ENCODE measurements at places on chromosomes 11 and 22.

- DNase-seq = no peak
Measured at GRCh38 chr22:19822301-19823117, 32.2 kb downstream of the GNB1L start.

DNA sequence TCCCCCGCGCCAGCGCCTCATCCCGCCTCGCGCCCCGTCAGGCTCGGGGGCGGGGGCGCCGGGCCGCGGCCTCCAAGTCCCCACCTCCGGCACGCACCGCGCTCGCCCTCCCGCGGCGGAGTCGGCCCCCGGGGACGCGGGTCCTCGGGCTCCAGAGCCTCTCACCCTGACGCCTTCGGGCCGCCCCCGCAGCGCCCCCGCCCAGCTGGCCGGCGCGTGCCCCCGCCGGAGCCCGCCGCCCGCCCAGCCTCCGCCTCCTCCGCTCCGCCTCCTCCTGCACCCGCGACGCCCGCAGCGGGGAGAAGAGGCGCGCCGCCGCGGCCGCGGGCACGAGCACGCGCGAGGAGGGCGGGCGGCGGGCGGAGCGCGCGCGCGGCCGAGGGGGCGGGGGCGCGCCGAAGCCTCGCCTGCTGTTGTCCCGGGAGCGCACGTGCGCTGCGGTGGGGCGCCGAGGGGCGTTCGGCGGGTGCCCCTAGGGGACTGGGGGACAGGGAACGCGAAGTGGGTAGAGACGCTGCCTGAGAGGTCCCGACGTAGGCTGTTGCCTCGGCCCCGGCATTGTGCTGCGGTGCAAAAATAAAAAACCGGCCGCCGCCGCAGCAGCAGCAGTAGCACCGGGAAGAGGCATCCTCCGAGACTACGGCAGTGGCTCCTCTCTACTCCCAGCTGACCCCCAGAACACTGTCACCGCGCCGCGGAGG lies 87.4 kb upstream of the ARHGAP32 start:
- DNase-seq = peak; percentile 71

GRCh38 chr11:93487032-93487483 lies 56.1 kb downstream of the SMCO4 start:
- DNase-seq = no peak

DNA sequence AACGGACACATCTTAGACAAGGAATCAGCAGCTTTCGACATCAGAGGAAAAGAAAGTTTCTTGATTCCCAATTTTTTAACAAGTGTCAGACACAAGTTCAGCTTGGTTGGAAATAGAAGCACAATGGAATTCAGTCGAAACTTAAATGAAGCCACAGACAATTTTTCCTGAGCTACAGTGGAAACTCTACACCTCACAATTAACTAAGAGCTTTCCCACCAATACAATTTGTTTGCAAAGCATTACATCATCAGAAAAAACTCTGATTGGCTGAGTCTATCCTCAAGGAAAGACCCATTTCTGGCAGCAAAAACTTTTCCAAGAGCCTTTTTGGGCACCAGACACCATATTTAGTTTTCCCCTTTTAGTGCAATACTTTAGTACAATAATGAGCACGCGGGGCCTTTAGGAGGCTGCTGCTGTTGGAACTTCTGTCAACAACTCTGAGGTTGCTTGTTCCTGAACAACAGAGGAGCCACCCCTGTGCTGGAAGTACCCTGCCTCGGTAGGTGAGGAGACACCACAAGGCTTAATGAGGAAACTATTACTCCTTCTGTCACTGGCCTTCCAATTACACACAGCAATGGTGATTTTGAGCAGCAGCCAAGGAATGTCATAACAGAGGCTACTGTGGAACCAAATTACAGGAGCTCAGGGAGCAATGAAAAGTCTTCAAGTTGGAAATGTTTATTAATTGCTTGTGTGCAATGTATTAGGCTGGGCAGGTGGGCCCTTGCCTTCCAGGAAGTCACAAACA lies 61.9 kb upstream of the BARX2 start:
- DNase-seq = no peak

Data from activated CD4-positive, alpha-beta memory T cell treated with anti-CD3 and anti-CD28 coated beads, Interleukin-2, amount 10 ng/mL, durations not matched to agents 7 days and 5 days (primary cell).